ENCODE measurements at places on chromosomes 4 and X.

- DNase-seq: no peak
Measured at GRCh38 chrX:32126997-32127396, 1055.2 kb upstream of the FTHL17 start.

GRCh38 chr4:159017323-159018026 lies 85.4 kb upstream of the RAPGEF2 start:
- no peak for DNase-seq

DNA sequence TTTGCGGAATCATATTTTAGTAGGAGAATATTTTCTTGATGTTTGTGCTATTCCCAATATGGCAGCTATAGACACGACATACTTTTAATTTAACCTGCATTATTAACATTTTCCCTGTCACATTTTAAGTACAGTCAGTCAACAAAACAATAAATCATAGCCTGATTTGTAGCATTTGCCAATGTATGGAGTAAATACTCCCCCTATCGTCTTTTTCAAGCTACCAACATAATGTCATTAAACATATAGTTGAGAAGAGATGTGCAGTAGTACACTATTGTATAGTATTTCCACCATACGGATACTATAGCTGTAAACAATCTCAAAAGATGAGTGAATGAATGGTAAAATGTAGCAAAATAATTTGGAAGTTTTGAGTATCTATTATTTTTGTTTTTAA lies 303.7 kb upstream of the MAGEB2 start:
- DNase-seq: no peak

DNA sequence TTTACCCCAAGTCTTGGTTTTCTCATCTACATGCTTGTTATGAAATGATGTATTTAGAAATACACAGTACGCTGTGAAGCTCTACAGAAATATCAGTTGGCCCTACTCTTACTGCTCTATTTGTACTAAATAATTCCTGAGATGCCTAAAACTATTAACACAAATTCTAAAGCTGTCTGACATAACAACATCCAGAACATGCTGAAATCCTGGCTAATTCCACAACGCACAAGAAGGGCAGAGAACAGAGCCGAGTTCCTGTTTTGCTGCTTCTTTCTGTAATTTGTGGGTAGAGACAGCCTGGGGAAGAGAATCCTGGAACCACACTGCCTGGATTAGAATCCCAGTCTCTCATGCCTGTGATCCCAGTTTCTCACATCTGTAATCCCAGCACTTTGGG lies 59.0 kb downstream of the ZNF827 start:
- no peak for DNase-seq

GRCh38 chrX:37818031-37818430 lies 29.3 kb downstream of the DYNLT3 start:
- DNase-seq: no peak

DNA sequence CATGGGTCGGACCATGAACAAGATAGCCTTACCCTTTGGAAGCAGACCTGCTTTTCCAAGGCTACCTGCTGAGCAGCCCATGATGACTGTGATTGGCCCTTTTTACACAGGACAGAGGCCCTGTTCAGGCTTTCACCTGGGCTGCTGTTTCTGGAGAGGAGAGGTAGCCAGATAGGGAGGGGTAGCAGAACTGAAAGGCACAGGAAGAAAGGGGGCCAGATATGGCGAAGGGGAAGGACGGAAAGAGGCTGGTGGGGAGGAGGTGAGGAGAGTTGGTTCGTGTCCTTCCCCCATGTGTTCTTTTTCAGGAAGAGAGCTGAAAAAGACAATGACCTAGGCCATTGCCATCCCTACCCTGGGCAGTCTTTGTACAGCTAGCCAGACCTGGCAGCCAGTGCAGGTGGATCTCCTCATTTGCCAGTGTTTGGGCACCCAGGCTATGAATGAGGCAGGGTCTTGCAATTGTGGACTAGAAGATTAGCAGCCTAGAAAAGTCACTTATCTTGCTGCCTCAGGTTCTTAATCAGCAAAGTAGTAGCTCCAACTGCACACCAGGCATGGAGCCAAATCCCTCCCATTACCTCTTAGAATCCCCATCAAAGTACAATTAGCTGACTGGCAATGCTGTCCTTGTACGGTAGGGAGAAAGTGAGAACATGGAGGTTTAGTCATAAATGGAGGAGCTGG lies 139.6 kb downstream of the AMMECR1 start:
- DNase-seq: no peak

DNA sequence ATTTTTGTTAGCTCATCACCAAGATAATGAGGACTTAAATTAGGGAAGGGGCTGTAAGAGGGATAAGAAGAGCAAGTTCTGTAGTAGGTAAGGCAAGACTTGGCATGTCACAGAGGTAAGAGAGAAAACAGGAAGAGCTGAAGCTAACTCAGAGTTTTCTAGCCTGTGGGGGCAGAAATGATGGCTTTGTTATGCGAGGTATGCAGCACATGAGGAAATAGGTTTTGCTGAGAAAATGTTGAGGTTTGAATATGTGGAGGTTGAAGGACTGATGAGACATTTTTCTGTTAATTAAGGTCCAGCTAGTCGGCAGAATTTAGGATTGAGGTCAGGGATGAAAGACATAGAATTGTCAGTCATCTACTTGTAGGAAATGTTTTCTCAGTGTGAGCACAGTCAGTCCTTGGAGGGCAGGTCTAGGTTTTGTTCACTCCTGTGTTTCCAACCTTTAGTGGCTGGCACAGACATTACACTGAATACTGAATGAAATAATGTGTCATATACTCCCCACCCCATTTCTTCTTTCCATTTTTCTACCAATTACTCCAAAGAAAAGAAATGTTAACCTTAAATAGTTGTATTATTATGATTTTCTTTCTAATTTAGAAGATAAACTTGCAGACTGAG lies 154.0 kb upstream of the AADAT start:
- no peak for DNase-seq

DNA sequence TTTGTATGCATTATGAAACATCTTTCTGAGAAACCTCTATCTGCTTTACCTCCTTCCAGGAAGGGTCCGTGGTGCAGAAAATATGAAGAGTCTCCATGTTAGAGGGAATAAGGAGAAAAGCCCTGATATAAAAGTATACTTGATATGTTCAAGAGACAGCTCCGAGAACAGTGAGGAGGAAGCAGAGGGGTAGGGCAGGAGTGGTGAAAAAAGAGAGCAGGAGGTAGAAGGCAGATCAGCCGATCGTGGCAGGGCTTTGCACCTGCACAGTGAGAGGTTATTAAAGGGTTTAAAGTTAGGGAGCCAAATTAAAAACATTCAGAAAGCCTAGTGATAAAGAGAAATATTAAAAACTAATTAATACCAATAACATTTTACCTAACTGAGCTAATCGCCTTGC lies 419.7 kb downstream of the FAT4 start:
- no peak for DNase-seq

DNA sequence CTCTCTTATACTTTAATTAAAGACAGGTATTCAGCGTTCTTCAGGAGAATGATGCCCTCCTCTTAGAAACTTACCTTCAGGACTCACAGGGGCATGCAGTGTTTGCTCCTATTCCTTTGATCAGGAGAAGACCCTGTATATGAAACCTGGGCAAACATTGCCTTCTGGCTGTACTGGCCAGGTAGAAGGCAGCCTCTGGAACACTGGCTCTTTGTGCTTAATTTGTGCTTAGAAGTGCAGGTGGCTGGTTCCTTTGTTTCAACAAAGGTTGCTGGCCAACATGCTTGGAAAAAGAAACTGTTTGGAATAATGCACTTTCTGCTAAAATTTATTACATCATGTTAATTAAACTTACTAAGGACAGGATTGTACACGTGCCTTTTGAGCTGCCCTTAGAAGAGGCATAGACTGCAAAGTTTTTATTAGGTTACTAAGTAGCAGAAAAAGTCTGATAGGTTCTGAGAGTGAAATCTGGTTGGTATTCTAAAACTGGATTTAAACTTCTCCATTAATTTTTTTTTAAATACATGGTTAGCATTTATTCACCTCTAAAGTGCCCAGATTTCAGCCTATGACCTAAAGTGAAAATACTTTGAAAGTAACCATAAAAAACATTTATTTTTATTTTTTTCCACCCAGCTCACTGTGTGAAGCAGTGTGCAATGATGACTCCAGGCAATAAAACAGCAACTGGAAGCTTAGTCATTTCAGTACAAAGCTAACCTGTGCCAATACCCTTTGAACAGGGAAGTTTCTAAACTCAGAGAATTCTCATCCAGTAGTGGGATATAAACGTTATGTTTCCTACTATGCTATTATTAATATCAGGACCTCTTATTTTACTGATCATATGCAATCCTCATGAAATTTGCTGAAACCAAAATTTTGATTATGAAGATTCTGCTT lies 11.3 kb downstream of the RASSF6 start:
- DNase-seq: no peak

DNA sequence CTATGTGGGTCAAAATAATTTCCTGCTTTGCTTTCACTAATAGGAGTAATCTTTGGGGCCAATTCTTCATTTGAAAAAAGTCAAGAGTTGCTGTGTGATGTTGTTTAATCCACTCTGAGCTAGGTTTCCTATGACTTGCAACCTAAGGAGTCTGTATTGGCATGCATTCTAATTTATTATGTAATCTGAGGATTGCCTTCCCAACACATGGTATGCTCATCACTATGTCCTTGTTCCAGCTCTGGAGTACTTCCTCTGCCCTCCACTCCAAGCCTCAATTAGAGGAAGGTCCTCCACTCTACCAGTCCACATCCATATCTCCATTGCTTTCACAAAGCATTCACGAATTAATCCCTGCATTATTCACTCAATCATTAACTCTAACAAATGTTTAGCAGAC lies 56.1 kb downstream of the PPP3CA start:
- no peak for DNase-seq
